ENCODE measurements at places on chromosomes 11 and 22.

GRCh38 chr22:49460592-49461281, 366.9 kb downstream of the BRD1 start:
- no peak for DNase-seq

GRCh38 chr11:72821920-72822799, 7.9 kb downstream of the ATG16L2 start:
- DNase-seq: peak; percentile 81

GRCh38 chr22:23696326-23696851, 5.6 kb downstream of the RGL4 start:
- peak; percentile 63 for DNase-seq

DNA sequence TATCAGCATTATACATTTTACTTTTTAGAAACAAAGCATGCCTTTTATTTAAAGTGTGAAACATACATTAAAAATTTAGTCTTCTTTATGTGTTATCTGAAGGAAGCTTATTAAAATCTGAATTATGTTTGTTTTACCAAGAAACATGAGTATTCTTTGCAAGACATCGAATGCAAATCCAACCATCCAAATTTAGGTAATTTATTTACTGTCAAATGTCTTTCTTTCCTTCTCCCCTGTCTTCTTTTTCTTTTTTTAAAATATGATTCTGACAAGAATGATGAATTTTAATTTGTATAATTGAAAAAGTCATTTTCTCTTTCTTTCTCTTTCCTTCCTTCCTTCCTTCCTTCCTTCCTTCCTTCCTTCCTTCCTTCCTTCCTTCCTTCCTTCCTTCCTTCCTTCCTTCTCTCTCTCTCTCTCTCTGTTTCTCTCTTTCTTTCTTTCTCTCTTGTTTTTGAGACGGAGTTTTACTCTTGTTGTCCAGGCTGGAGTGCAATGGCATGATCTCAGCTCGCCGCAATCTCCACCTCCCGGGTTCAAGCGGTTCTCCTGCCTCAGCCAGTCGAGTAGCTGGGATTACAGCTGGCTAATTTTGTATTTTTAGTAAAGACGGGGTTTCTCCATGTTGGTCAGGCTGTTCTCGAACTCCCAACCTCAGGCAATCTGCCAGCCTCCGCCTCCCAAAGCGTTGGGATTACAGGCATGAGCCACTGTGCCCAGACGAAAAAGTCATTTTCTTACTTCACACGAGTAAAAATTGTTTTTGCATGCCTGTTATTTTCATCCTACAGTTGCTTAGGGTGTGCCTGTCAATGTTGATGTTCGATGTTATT, 157.5 kb downstream of the TMEM135 start:
- DNase-seq: no peak

DNA sequence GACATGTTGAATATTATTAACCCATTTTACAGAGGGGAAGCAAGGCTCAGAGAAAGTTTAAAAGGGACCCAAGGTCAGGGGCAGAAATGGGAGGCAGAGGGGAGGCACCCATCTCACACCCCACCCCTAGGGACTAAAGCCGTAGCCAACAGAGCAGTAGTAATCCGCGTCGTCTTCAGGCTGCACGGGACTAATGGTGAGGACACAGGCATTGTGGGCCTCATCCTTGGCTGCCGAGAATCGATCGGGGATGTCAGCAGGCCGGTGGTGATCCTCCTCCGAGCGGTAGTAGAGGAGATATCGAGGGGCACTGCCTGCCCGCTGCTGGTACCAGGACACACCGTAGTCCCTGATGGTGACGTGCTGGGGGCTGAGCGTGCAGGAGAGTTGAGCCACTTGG, 1.5 kb downstream of the VPREB3 start:
- no peak for DNase-seq

DNA sequence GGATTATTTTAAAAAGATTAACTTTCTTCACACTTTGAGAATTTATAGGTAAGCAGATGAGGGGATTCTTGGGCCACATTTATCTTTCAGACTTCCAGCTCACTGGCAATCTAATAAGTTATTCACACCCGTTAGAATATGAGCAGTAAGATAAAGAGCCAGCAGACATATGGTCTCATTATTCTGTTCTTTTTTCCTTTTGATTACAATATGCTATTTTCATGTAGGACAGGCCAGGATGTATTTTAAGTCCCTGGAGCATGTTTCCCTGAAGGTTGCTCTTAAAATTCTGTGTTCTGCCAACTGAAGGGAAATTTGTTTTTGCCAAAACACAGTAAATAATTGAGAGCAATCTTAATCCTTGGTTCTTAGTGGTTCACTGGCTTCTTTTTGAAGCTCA, 22.2 kb downstream of the PDHX start:
- no peak for DNase-seq

DNA sequence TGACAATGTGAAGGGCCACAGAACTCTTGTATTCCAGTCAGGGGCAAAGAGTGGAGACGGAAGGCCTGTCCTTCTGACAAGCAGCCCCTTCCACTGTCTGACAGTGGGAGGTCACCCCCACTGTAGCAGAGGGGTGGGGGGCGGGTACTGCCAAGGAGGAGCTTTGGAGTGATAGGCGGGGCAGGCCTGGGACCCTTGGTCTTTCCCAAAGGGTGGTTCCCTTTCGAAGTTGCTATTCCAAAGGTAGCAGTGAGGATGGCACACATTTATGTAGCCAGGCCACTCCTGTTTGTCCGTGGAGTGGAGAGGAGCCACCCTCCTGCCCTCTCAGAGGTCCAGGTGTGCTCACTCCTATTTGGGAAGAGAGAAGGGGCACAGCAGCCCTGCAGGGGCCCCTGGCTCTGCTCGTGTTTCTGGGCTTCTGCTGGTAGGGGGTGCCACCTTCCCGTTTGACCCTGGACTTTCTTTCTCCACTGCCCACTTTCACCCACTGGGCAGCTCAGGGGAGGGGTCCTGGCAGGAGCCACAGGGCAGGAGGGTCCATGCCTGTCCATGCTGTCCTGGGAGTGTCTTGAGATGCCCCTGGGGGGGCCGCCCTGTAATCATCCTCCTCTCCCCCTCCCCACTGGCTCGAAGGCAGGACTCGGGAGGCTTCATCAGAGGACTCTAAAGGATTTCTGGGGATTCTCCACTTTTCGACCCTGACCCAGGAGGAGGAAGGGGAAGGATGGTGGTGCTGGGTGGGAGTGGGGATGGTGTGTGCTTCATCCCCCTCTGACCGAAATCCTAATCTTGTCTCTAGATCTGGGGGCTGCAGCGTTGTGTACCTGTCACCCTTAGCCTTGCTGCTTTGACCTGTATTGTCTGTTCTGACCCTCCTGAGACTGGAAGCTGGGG, 994 bp downstream of the TAGLN start:
- no peak for DNase-seq

- DNase-seq: no peak
Observed at GRCh38 chr11:105447936-105448702, 161.8 kb upstream of the GRIA4 start.

DNA sequence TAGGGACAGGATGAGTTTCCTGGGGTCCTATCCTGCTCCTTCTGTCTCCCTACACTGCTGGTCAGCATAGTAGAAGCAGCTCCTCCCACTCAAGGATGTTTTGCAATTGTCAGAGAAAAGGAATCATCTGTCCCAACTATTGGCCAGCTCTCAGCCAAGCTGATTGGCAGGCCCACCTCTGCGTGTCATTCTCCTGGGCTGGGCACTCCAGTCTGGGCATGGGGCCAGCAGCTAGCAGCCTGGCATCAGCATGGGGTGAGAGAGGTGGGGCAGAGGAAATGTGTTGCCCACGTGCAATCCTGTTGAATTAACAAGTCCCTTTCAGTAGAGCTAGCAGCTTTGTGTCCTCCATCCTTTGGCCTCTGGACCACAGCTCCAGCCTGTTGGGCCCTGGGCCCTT, 14.1 kb downstream of the ANKK1 start:
- no peak for DNase-seq

DNA sequence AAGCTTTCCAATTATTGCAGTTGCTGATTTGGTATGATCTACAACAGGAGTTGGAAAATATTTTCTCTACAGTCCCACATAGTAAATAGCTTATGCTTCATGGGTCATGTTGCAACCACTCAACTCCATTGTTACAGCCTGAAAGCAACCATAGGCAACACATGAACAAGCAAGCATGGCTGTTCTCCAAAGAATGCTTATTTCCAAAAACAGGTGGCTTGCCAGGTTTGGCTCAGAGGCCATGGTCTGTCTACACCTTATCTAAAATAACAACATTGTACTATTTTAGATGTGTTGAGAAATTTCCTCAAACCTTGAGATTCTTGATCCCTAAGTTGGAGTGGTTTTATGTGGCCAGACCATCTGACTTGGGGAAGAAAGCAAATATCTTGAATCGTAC, 153.9 kb upstream of the MPPED2 start:
- DNase-seq: no peak

DNA sequence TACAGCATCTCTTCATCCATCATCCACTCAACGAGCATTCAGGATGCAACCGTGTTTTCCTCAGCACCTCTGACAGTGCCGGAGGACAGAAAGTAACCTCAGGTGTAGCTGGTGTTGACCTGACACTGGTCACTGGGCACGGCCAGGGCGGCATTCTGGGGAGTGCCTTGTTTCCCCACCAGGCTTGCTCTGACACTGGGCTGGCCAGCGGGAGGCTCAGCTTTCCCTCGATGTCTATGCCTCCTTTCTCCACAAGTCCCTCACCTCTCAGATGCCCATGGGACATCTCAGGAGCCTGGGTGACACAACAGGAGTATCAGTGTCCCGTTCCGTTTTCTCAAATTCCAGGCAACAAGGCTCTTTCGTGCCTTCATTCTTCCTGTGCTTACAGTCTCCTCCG, 28.9 kb downstream of the CD6 start:
- DNase-seq: no peak

Data from T-helper 9 cell (primary cell).